Spleen (tissue), 13 donors: ENCODE measurements at places on chromosomes 13 and 19. TPM values are rescaled to one million over a fixed set of nuclear protein-coding genes. Genes with fewer than 3 reads are reported as not detected.

GRCh38 chr13:99426426-99426825, 74.8 kb upstream of the TM9SF2 start:
- no peaks in the 10 kb centered on the region for H3K36me3 ChIP-seq
- H3K4me3 ChIP-seq = no peak overlapping the region
- H3K4me1 ChIP-seq = peaks cover 46% of the 10 kb centered on the region
- H3K27ac ChIP-seq = peak overlapping the region; percentile 88
- no peak for DNase-seq
- no peaks in the 10 kb centered on the region for H3K27me3 ChIP-seq

- no peaks in the 10 kb centered on the region for H3K27me3 ChIP-seq
- H3K27ac ChIP-seq = peak overlapping the region; percentile 73
- peaks cover 51% of the 10 kb centered on the region for H3K36me3 ChIP-seq
- no peak overlapping the region for H3K4me3 ChIP-seq
- peaks cover 30% of the 10 kb centered on the region for H3K4me1 ChIP-seq
- DNase-seq = no peak
Measured at GRCh38 chr13:46160471-46161066, 21.4 kb downstream of the LCP1 start.

DNA sequence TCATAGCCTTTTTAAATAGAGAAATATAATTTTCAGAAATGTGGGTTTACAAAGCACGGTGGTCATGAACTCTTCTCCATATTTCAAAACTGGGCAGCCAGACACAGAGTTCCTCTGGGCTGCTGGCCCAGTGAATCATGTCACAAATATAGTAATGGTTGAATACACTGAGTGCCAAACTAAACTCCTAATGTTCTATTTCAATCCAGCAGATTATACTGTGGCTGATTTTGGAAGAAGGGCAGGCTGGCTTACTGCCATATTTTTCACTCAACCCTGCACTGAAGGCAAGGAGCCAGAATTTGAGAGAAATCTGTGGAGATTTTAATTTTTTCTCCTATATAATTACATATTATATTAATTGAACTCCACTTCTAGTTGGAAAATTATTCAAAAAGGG, 17.0 kb upstream of the PRR20A start:
- no peaks in the 10 kb centered on the region for H3K4me1 ChIP-seq
- no peak overlapping the region for H3K27ac ChIP-seq
- no peaks in the 10 kb centered on the region for H3K36me3 ChIP-seq
- H3K4me3 ChIP-seq = no peak overlapping the region
- H3K27me3 ChIP-seq = no peaks in the 10 kb centered on the region

DNA sequence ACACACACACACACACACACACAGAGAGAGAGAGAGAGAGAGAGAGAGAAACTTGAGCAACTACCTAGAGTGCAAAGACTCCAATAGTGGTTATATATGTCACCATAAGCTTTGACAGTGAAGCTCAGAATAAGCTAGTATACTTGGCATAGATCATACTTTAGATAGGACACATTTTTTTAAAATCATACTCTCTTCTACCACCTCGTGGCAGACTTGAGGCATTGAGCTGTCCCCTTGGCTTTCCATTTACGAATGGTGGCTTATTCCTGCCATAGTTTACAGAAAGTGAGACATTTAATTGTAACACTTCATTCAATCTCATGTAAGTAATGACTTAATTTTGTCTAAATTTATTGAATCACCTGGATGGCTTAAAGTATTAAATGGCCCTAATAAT, 108.2 kb downstream of the EDNRB start:
- no peaks in the 10 kb centered on the region for H3K27me3 ChIP-seq
- H3K4me1 ChIP-seq = peaks cover 5% of the 10 kb centered on the region
- no peaks in the 10 kb centered on the region for H3K36me3 ChIP-seq
- no peak for DNase-seq

GRCh38 chr13:105193026-105193425, 1342.4 kb downstream of the EFNB2 start:
- H3K27ac ChIP-seq = no peak overlapping the region
- H3K4me1 ChIP-seq = no peaks in the 10 kb centered on the region
- H3K36me3 ChIP-seq = no peaks in the 10 kb centered on the region

GRCh38 chr19:43507880-43508279, 3.3 kb upstream of the PHLDB3 start:
- no peak for DNase-seq
- H3K4me3 ChIP-seq = no peak overlapping the region
- H3K36me3 ChIP-seq = peaks cover 34% of the 10 kb centered on the region
- no peaks in the 10 kb centered on the region for H3K27me3 ChIP-seq
- H3K27ac ChIP-seq = no peak overlapping the region

GRCh38 chr13:45807520-45808099, 43.9 kb downstream of the SIAH3 start:
- no peak overlapping the region for H3K4me3 ChIP-seq
- H3K27ac ChIP-seq = no peak overlapping the region
- DNase-seq = no peak
- no peaks in the 10 kb centered on the region for H3K4me1 ChIP-seq
- H3K36me3 ChIP-seq = no peaks in the 10 kb centered on the region
- no peaks in the 10 kb centered on the region for H3K27me3 ChIP-seq

DNA sequence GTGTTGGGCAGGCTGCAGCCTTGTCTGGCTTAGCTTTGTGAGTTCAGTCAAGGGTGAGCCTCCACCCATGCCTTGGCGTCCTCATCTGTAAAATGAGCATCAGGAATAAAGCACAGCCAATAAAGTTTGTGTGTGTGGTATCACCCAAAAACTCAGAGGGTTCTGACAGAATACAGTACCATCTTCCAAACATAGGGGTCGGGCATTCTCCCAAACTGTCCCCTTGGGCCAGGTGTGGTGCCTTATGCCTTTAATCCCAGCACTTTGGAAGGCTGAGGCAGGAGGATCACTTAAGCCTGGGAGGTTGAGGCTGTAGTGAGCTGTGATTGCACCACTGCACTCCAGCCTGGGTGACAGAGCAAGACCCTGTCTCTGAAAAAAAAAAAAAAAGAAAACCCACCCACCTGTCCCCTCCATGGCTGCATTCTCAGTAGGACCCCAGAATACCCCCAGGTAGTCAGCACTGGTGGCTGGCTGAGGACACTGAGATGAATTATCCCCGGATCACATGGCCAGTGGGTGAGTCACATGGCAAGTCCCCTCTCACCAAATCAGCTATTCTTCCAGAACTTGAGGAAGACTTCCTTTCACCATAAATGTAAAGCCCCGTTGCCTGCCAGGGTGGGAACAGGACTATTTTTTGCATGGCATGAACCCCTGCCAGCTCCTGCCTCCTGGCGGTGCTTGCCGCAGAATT, 18.6 kb downstream of the POP4 start:
- no peaks in the 10 kb centered on the region for H3K36me3 ChIP-seq
- H3K27ac ChIP-seq = peak overlapping the region; percentile 75
- no peak overlapping the region for H3K4me3 ChIP-seq
- DNase-seq = peak; percentile 34

- H3K27ac ChIP-seq = no peak overlapping the region
- H3K4me1 ChIP-seq = no peaks in the 10 kb centered on the region
- no peak for DNase-seq
- H3K27me3 ChIP-seq = no peaks in the 10 kb centered on the region
Measured at GRCh38 chr13:83536941-83537340, 345.3 kb downstream of the SLITRK1 start.

DNA sequence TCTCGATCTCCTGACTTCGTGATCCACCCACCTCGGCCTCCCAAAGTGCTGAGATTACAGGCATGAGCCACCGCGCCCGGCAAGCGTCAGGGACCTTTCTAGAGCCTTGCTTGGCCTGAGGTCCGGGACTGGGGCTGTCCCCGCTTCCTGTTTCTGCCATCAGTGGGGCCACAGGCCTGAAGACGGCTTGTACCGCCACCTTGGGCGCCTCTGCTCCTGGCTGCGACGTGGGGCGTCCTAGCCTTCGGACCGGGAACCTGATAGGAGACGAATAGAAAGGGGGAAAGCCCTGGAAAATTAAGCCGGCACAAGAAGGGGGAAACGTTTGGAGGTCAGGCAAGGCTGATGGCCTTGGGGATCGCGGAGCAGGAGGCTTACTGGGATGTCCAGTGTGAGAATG, 35.1 kb downstream of the RNF6 start:
- peak overlapping the region; percentile 87 for H3K4me3 ChIP-seq
- peak; percentile 80 for DNase-seq
- H3K27ac ChIP-seq = peak overlapping the region; percentile 90
- H3K4me1 ChIP-seq = peaks cover 35% of the 10 kb centered on the region
- H3K27me3 ChIP-seq = no peaks in the 10 kb centered on the region

- no peak overlapping the region for H3K27ac ChIP-seq
- no peaks in the 10 kb centered on the region for H3K27me3 ChIP-seq
- no peaks in the 10 kb centered on the region for H3K36me3 ChIP-seq
- H3K4me1 ChIP-seq = peaks cover 20% of the 10 kb centered on the region
Measured at GRCh38 chr13:43019811-43020210, 3.6 kb upstream of the DNAJC15 start.

GRCh38 chr13:36736119-36736726, 62.4 kb downstream of the SERTM1 start:
- DNase-seq = no peak
- no peaks in the 10 kb centered on the region for H3K27me3 ChIP-seq
- no peaks in the 10 kb centered on the region for H3K36me3 ChIP-seq
- no peak overlapping the region for H3K4me3 ChIP-seq
- no peaks in the 10 kb centered on the region for H3K4me1 ChIP-seq
- H3K27ac ChIP-seq = no peak overlapping the region

- no peak for DNase-seq
- H3K4me1 ChIP-seq = no peaks in the 10 kb centered on the region
- no peak overlapping the region for H3K4me3 ChIP-seq
- no peaks in the 10 kb centered on the region for H3K36me3 ChIP-seq
Measured at GRCh38 chr13:111859354-111860230, 207.4 kb upstream of the SOX1 start.

- H3K27ac ChIP-seq = peak overlapping the region; percentile 99
- peak overlapping the region; percentile 90 for H3K4me3 ChIP-seq
- DNase-seq = peak; percentile 56
Measured at GRCh38 chr13:114279758-114280355, 1.5 kb upstream of the UPF3A start.

CEACAM19 gene
- 4.3 TPM for total RNA-seq

GPI gene
- total RNA-seq = 158 TPM

GSX1 gene
- not detected for total RNA-seq

OCEL1 gene
- 16.6 TPM for total RNA-seq

C19orf18 gene
- not detected for total RNA-seq

CRX gene
- total RNA-seq = not detected
